ENCODE measurements at places on chromosomes 16 and 17.

DNA sequence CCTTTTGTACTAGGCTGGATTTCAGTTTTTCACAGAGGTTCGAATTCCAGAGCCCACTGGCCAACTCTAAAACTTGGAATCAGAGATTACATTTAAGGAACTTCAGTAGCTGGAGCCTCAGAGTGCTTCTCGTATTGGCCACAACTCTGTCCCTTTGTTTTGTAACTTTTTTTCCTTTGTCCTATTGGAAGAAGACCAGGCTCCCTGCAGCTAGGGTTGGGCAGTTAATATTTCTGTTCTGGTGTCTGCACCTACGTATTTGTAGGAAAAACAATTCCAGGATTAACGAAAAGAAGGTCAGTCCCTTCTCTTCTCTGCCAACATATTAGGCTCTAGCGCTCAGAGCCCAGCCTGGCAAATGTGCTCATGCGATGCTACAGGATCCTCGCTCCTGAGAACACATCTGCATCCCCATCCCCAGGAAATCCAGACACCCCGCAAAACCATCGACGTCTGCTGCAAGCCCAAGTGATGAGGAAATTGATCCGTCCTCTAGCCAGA, 1.9 kb downstream of the CDH11 start:
- no peak for DNase-seq

GRCh38 chr17:60941028-60941427, 263.4 kb downstream of the BCAS3 start:
- DNase-seq, result no peak

DNA sequence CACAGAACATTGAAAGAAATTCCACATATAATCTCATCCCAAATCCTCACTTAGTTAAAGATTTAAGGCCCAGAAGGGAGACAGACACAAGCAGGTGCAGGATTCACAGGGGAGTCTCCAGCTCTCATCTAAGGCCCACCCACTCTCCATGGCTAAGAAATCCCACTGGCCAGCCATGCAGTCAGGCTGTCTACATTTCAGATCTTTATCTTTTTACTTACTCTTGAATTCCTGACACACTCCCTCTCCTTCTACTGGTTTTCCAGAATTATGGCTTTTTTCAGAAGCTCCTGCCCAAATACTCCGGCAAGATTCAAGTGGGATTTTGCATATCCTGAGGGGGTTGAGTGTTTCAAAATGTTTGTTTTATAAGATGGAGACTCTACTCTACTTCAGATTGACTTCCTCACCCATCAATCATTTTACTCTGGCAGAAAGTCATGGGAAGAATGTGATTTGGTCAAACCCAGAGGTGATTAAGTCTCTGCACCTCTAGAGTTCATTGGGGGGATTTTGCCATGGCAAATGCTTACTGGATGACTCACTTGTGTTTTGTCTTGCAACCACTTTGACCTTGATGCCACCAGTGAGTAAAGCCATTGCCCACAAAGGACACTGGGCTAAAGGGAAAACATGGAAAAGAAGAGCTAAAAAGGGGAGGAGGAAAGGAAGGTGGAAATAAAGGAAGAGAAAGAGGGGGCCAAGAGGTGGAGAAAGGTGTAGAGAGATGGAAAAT, 688.8 kb upstream of the SALL1 start:
- no peak for DNase-seq

DNA sequence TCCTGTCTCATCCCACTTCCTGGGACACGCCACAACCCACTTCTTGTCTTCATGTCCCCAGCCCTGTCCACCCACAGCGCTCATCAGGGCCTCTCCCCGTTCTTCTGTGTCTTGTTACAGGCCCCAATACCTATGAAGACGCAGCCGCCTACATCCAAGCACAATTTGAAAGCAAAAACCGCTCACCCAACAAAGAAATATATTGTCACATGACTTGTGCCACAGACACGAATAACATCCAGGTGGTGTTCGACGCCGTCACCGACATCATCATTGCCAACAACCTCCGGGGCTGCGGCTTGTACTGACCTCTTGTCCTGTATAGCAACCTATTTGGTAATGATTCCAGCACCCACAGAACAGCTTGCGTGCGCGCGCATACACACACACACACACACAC, 70.6 kb downstream of the AMFR start:
- no peak for DNase-seq

DNA sequence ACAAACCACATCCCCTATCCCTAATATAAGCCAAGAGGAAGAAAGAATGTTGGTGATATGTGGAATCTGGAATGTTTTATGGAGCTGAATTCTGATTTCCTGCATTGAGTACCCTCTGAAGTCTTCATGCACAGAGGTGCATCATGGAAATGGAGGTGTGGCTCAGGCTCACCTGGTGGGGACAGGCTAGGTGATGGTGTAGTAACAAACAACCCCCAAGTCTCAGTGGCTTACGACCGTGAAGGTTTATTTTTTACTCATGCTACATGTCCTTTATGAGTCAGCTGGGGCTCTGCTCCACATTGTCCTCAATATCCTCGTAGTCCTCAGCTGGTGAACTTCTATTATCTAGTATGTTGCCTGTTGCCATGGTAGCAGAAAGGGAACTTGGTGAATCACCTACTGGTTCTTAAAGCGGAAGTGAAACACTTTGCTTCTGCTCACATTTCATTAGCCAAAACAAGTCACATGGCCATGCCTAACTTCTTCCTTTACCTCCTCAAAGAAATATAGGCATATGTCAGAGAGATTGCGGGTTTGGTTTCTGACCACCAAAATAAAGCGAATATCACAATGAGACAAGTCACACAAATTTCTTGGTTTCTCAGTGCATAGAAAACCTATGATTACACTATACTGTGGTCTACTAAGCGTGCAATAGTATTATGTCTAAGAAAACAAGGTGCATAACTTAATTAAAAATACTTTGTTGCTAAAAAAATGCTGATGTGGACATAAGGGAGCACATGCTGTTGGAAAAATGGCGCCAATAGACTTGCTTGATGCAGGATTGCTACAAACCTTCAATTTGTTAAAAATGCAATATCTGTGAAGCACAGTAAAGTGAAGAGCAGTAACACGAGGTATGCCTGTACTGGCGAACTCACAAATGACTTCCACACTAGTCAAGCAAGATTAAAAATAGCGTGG, at the start of gene PMFBP1:
Gene PMFBP1 (minus strand): TSS at position 51 of the 930 bp plus-strand sequence. CDS start 947 bp downstream, outside the sequence.
- DNase-seq, result no peak

DNA sequence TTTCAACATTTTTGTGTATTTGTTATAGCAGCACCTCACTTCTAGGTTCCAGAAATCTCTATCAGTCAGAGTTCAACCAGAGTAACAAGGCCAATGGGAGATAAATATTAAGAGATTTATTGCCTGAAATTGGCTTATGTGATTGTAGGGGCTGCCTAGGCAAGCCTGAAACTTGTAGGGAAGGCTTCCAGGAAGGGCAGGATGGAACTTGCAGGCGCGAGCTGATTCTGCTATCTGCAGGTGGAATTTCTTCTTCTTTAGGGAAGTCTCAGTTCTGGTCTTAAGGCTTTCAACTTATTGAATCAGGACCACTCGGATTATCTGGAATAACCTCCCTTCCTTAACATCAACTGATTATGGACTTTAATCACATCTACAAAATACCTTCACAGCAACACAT, 199.5 kb upstream of the NLRP1 start:
- DNase-seq, result no peak

DNA sequence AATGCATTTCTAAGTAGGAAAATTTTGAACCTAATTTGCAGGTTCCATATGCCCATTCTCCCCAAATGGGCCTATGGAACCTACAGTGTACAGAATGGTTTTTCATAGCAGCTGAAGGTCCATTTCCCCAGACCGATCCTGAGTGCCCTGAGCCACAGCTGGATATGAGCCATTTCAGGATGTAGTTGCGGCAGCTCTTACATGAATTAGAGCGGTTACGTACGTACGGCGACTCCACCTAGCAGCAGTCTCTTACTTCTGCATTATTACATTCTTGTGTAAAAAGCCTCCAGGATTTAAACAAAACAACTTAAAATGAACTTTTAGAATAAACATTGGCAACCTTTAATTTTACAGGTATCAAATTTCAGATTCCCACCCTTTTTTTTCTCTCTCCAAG, 225.3 kb downstream of the SNX29 start:
- no peak for DNase-seq

GRCh38 chr17:16818821-16819683, 129.0 kb downstream of the CCDC144A start:
- DNase-seq, result no peak

DNA sequence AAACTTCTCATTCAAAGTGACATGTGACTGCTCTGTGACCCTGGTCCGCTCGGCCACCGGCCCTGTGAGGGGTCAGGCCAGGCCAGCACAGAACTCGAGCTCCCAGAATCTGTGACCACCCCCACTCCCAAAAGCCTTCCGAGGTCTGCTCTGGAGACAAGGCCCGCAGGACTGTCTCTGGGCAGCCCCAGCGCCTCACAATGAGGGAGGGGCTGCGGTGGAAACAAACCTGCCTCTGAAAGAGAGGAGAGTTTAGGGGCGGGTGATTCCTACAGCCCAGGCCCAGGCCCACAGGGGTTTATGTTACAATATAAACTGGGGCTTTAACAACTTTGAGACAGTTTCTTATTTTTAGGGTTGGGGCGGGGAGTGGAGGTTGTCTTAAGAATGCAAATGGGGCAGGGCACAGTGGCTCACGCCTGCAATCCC, 19.9 kb downstream of the IGFBP4 start:
- DNase-seq, result no peak

DNA sequence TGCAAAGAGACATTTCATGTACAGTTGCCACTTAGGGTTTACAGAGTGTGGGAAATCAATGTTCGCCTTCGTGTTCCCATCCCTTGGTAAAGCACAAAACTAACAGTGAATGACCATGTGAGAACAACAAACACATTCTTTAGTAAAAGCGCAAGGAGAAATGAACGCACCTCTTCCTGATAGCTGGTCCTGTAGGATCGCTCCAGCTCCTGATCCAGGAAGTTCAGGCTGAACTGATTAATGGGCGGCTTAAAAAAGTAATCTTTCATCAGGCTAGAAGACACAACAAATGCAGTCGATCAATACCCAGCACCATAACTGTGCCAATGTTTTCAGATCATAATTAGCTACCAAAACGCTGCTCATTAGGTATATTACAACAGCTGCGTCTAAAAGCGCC, 108.3 kb upstream of the CREBBP start:
- no peak for DNase-seq

DNA sequence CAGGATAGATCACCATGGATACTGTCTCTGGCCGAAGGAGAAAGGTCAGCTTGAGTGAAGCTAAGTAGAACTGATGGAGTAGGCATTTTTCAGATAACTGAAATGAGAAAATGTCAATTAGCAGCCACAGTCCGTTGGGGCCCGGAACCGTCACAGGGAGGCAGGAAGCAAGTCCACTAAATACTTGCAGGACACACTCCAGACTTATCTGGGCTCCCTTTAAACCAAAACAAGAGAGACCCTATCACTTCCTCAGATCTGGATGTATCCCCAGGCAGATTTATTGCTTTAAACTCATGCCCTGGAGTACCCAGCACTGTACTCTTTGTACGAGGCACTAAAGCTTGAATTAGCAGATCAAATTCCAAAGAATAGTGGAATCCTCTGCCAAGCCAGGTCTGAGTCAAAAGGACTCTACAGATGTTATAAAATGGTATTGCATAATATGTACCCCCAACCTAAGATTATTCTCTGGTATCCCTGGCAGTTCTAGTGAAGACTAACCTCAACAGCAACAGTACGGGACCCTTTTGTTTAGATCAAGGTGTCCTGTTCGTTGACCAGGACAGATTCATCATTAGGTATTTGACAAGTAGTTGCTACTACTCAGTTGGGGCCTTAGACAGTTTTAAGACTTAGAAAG, 8.1 kb downstream of the ZP2 start:
- no peak for DNase-seq

DNA sequence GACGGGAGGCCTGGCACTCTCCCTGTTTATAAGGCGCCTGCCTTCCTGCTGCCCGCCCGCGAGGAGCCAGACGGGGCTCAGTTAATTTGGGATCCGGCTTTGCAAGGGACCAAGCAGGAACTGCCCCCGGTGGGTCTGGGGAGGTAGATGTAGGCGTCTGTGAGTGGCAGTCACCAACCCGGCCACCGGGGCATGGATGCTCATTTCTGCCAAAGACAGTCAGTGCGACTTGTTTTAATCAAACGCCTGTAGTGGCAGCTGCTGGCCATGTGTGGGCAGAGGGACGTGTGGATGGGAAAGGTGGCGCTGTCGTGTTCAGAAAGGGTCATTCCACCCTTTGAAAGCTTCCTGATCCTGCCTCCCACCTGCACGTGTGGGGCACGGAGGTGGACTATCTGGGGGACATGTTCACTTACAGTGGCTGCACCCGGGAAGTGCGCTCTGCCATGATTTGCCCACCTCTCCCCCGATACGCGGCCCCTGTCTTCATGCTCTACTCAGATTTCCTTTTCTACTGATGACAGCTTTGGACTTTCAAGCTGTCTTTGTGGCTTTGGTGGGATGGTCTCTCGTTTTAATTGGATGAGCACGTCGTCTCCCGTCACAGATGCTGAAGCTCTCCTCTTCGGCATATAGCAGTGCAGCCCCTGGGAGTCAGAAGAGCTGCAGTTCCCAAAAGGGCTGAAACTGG, 60.3 kb upstream of the CIBAR2 start:
- DNase-seq, result no peak

GRCh38 chr17:42522263-42522790, 13.7 kb upstream of the NAGLU start:
- DNase-seq, result no peak

DNA sequence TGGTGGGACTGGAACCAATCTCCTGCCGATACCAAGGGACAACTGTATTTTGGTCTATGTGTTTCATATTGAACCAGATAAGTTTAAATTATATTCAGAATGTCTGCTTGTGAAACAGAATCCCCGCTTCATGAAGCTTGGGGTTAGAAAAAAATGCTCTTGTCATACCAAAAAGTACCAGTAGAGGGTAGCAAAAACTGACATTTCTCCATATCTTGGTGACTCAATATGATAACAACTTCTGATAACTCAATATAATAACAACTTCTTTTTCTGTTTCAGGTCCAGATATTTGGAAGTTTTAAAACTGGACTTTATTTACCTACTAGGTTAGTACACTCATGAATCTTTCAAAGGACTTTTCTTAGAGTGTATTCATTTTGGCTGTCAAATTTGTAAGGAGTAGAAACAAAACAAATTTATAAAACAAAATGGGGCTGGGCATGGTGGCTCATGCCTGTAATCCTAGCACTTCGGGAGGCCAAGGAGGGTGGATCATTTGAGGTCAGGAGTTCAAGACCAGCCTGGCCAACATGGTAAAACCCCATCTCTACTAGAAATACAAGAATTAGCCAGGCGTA, 52.3 kb upstream of the ADCY7 start:
- DNase-seq, result no peak

DNA sequence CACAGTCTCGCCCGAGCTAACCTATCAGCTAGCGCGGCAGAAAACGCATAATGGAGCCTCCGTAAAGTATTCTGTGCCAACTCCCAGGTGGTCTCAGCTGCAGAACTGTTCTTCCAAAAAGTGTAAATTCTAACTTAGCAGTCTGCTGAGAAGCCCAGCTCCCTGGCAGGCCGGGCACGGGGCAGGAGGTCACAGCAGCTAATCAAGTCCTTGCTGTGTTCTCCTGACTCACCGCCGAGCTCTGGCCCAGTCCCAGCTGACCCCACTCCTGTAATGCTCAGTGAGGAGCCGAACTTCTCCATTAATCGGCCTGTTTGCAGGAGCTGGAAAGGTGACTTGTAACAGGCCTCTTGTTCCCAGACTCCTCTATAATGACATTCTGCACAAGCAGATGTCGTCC, 193.3 kb downstream of the IRX3 start:
- no peak for DNase-seq

Measured in stimulated activated CD4-positive, alpha-beta T cell treated with anti-CD3 and anti-CD28 coated beads, TNF-alpha, amount 100 ng/mL, for 24 hours (primary cell).